CD4-positive, alpha-beta T cell treated with Interleukin-6 at 100 ng/mL for 8 hours (primary cell): ENCODE measurements at places on chromosomes 12 and 14.

- no peak for DNase-seq
These were observed 7.9 kb upstream of the ITFG2 start for GRCh38 chr12:2804393-2805142.

- DNase-seq: no peak
These were observed 3.1 kb upstream of the NKX2-1 start for GRCh38 chr14:36522972-36523715.

DNA sequence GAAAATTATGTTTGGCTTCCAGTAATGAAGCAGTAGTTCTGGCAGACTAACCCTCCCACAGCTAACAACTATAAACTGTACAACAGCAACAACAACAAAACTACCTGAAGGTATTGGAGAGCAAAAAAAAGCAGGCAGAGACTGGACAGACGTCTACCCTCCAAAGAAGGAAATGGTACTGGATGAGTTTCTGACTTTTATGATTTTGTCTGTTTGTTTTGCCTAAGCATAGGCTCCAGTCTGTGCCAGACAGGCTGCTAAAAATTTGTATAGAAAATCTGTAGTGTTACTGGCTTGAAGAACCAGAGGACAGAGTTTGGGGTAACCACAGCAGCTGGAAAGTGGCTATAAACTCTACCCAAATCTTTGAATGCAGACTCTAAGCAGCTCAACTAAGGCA lies 131.3 kb downstream of the SLC25A47 start:
- DNase-seq: no peak

DNA sequence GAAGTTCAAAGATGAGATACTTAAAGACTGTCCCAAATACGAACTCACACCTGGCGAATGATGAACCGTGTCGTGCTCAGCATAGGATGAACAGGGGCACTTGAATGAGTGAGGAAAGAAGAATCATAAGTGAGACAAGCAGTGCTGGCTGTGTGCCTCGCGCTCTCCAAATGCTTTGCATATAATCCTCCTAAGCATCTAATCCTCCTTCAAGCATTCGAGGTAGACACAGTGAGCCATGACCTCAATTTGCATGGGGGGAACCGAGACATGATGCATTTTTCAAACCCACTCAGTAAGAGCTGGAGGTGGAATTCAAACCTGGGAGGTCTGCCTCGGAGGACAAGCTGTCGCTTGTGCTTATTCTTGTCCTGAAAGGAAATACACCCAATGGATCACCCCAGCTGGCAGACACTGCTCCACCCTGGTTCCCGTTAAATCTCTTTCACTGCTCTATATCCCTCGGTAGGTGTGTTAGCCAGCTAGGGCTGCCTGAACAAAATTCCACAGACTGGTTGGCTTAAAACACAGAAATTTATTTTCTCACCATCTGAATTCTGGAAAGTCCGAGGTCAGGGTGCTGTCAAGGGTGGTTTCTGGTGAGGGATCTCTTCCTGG lies 274.0 kb downstream of the SLC15A4 start:
- DNase-seq: no peak

DNA sequence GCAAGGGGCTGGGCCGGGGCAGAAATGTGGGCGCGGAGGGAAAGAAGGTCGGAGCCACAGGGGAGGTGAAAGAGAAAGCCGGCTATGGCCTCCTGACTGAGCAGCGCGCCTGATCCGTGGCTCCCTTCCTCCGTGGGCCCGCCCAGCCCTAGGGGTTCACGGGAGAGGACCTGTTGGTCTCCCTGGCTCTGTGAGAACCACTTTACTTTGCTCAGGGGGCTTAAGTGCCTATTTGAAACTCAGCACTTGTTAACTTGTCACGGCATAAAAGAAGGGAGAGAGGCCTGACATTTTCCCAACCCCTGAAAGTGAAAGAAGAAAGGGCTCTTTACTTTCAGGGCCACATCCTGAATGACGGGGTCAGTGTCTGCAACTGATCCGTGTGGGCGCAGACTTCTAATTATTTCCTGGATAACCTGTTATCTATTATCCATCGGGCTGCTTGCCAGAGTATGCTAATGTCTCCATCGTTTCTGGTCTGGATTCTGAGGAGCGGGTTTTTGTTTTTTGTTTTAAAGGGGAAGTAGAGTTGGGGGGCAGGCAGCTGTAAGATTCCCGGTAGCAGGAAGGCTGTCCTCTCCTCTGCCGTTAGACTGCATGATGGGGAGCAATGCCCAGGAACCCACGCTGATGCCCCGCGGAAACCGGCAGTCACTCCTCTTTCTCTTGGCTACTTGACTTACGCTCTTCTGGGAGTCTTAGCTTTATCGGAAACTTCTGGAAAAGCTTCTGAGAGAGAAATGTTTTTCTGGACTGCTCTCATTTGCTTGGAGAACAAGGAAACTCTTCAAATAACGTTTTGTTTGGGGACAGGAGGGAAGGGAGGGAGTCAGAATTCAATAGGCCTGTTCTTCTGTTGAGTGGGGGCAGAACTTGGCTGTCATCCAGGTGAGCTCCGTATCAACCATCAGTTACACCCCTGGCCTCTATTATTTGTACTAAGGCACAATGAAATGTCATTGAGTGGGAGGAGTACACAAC lies 127.7 kb upstream of the MAX start:
- peak; percentile 36 for DNase-seq

- DNase-seq: no peak
These were observed 44.3 kb downstream of the KRT80 start for GRCh38 chr12:52147367-52147963.

DNA sequence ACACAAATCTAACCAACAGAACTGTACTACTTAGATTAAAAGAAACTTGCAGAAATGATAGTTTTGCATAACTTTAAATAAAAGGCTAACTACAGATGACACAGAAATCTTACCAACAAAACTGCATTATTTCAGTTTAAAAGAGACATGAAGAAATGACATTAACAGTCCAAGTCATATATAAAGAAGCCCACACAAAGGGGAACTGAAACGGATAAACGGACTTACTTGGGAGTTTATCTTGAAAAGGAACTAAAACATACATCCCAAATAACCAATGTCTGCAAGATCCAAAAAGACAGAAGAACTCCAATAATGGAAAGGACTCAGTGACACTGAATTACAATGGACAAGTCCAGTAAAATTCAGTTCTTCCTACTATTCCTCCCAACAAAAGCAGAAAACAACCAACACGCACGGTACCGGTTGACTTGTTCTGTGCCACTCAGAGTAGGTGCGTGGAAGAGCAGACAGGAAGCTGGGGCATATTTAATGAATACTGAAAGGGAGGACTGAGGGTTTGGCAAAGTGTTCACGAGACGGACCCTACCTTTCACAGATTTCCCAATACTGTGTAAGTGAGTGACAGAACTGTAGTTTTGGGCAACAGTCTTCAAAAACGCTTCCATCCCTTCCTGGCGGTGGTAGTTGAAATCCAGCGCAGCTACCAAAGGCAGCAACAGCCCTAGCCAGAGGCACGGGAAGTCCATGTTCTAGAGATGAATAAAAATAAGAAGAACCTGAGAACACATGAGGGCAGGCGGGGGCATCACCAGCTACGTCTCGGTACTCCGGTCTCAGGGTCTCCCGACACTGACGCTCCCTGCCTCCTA lies 627 bp downstream of the CPM start:
- DNase-seq: no peak

DNA sequence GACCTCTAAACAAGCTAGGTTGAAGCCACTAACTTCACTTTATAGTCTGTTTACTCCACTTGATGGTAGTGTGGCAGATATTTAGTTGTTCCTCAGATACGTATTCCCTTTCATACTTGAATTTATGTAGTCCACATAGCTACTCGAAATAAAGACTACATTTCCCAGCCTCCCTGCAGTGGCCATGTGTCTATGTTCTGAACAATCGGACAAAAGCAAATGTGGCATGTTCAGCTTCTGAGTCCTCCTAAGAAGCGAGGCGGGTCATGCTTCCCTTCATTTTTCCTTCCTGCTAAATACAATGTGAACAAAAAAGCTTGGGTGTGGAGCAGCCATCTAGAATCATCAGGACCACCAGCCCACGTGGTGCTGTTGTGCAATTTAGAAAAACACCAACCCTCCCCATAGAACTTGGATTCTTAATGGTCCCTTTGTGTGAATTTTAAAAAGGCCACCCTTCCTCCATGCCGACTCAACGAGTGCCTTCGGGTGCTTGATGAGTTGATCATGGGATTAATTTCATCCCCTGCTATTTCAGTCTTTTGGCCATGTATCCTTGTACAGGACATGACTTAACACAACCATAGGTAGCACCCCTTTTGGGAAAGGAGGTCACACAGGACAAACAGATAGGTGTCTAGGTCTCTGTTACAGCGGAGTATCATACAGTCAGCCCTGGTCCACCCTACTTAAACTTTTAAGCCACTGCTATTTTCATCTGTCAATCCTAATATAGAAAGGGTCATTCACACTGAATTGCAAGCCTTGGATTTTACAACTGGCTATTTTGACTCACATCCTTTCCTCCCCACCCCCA lies 60.7 kb downstream of the ZFC3H1 start:
- DNase-seq: no peak

GRCh38 chr14:90692826-90693225 lies 123.4 kb downstream of the TTC7B start:
- DNase-seq: no peak

- peak; percentile 8 for DNase-seq
These were observed 753 bp downstream of the CSRNP2 start for GRCh38 chr12:51082561-51083125.

- DNase-seq: no peak
These were observed 15.9 kb downstream of the NCOR2 start for GRCh38 chr12:124551268-124552144.

GRCh38 chr12:95718006-95718431 lies 72.5 kb downstream of the NTN4 start:
- DNase-seq: no peak

GRCh38 chr14:96909841-96910364 lies 112.7 kb downstream of the VRK1 start:
- no peak for DNase-seq

DNA sequence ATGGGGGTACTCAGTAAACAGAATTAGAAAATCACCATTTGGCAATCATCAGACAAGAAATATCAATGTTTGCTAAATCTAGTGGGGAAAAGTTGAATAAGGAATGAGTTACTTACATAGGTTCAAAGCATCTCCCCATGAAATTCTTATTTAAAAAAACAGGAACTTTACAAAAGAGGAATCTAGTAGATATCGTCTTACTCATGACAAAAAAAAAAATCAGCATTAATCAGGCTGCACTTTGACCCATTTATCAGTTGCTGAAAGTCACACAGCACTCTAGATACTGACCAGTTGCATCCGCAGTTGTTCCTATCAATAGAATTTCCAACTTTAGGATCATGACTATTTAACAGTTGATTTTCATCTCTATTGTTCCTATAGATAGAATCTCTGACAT lies 5.8 kb upstream of the DICER1 start:
- no peak for DNase-seq

- no peak for DNase-seq
These were observed 323.7 kb downstream of the PAWR start for GRCh38 chr12:79367032-79367589.

- no peak for DNase-seq
These were observed 106.0 kb downstream of the SLC41A2 start for GRCh38 chr12:104852102-104852501.

GRCh38 chr12:3200814-3201233 lies 123.6 kb downstream of the TSPAN9 start:
- DNase-seq: no peak

DNA sequence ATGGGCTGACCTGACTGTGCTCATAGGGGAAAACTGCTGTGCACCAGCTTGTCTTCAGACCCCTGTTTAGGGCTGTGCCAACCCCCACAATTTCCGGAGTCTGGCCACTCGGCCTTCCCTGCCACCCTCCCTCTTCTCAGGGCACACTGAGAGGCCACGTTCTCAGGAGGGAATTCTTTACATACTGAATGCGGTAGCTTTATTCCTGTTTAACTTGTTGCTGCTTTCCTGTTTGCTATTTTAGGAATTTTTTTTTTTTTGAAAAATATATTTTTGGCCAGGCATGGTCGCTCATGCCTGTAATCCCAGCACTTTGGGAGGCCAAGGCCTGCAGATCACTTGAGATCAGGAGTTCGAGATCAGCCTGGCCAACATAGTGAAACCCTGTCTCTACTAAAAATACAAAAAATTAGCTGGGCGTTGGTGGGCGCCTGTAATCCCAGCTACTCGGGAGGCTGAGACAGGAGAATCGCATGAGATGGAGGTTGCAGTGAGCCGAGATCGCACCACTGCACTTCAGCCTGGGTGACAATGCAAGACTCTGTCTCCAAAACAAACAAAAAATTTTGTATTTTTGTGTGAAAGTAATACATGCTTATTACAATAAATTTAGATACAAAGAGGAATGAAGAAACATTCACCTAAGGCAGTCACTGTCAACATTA lies 39.5 kb downstream of the TPCN1 start:
- DNase-seq: no peak

DNA sequence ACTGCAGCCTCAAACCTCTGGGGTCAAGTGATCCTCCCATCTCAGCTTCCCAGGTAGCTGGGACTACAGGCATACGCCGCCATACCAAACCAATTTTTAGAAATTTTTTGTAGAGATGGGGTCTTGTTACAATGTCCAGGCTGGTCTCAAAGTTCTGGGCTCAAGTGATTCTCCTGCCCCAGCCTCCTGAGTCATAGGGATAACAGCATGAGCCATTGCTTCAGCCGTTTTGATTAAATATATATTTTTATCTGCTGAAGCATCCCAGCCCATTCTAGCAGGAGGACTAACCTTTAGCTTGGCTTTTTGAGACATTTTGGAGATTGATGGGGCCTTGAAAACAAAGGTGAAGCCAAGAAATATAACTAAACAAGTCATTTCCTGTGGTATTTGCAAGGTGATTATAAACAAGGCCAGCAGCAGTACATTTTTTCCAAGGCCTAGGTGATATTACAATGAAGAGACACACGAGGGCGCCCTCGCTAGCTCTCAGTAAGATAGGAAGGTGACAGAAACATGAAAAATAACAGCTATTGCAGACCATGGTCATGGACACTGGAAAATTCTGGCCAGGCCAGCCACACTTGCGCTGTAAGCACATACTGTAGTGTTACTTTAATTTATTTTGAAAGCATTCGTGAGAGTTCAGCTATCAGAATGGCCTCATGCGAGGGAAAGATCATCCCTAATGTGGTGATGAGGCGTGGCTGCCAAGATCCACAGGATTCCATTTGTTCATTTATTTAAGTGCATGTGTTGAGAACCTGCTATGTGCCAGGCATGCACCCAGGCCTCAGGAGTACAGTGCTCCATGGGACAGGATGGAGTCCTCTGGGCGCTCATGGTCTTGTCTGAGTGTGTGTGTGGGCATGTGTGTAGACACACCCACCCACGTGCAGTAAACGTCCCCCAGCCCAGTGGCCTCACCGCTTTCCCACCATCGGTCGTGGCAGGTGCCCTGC lies 63.5 kb downstream of the DGLUCY start:
- DNase-seq: peak; percentile 77

DNA sequence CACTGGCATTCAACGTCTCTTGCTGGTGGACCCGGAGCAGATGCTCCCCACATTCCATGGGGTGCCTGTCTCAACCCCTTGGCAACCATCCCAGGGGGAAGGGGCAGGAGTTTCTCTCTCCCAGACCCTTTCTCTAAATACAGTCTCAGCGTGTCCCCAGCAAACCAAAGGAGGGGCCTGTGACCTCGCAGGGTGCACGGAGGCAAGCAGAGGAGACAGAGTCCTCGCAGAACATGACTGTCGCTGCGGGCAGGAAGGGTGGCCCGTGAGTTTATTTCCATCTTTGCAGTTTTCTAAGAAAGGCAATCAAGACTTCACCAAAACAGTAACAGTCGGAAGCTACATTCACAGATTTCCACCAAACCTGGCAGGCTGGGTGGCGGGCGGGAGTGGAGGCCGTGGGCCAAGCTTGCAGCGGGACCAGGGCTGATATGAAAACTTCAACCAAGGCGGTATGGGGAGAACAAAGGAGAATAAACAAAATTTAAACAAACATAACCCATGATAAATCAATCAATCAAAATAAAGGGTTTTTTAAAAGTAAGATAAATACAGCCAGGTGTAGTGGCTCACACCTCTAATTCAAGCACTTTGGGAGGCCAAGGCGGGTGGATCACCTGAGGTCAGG lies 18.6 kb downstream of the BRF1 start:
- DNase-seq: no peak
